Fibroblast of lung (primary cell): ENCODE measurements at places on chromosomes 3 and 15.

DNA sequence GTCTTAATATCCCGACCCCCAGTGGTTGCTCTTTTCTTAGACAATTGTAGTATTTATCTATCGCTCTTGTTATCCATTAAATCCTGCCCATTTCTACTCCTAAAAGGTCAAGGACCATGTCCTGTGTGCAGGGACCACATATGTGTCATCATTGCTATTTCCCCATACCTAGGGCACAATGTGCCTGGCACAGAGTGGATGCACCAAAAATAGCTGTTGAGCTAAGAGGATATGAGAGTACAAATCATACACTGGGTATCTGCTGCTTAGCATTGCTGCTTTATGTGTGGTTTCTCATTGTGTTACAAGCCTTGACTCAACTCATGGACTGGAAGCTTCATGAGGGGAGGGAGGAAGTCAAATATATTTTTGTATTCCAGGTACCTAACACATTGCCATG lies 3.4 kb upstream of the MITF start:
- DNase-seq: no peak

DNA sequence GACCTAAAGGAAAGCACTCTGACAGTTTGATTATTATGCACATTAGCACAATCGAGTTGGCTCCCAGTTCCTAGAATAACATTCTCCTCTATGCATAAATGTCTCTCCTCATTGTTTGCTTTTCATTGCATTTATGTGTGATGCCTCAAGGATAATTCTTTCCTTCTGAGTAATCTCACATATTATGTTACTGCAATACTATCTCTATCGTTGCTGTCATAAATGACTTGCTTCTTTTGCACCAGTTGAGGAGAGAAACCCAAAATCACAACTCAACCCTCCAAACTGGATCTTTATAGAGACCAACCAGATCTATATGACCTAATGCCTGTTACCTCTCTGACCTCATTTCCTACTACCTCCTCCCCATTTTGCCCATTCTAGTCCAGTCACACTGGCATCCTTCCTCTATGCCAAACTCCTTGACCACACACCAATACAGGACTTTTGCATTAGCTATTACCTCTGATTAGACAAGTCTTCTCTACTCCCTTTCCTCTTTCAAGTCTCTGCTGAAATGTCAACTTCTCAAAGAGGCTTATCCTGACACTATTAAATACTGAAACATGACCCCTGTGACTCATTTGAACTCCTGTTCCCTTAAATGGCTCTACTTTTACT lies 1026.0 kb downstream of the TUSC7 start:
- DNase-seq: peak; percentile 70

DNA sequence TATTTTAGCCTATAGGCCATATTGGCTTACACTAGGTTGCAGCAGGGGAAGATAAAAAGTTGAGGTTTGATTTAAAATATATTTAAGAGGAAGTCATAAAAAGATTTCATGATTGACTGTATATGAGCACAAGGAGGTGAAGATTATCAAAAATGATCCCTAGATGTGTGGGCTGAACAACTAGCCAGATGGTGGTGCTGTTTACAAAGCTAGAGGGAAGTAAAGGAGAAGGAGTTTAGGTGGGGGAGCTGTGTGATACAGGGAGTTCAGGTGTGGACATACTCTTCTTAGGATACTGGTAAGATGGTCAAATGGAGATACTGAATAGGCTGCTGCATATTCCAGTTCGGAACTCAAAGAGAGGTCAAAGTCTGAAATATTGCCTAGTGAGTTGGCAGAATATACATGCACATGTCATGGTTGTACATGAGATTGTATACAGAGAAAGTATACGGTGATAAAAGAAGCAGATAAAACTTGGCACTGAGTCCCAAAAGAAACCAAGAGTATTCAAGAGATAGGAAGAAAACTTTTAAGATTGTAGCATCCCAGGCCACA lies 727.8 kb downstream of the NLGN1 start:
- DNase-seq: peak; percentile 36

DNA sequence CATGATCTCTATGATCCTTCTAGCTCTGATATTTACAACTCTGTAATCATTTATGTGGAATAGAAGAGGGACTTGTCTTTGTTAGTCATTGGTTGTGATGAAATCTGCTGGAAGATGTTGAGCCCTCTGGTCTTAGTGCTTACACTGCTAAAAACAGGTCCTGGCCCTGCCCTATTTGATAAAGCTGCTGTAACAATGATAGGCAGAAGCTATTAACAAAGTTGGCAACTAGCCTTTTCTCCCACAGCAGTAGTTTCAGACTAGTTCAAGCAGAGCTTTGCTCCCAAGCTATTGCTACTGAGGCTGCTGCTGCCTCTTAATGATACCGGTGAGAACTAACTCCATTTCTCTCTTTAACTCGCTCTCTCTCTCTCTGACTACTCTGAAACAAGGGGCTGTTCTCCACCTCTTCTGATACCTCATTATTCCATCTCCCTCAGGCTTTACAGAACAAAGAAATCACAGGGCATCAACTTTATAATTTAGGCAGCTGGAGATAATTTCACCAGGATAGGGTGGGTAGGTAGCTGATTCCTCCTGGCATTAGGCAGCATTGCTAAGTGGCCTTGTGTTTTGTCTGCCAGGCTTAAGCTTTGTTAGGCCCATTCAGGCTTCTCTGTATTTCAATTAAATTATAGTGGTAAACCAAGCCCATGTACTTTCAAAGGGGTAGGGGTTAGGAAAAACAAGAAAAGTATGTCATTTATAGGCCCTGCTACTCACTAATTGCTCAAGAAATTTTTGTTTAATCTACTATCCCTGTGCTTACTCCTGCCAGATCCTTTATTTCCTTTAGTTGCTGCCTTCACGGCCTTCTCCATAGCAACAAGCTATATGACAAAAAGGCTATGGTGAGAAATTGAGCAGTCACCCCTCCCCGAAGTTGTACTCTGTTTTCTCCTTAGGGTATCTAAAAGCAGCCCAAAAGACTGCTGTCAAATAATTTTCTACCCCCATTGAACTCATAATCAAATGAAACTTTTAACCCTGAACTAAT lies 139.6 kb downstream of the RBPMS2 start:
- DNase-seq: peak; percentile 89

DNA sequence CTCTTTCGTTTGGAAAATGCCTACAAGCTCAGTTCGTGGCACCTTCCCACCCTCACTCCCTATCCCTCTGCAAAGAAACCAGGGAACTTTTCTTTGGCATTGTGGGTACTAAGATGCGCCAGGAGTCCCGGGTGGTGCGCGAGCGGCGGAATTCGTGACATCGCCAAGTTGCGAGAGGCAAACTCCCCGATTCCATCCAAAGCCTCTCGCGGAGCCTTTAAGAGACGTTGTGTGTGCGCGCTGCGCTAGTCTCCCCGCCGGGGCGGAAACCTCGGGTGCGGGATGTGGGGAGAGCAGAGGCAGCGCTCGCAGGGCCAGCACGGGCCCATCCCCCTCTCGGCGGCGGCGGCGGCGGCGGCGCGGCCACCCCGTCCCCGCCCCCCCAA lies 443 bp upstream of the NR2F2 start:
- peak; percentile 85 for DNase-seq
